ENCODE measurements at places on chromosomes 12 and 14.

DNA sequence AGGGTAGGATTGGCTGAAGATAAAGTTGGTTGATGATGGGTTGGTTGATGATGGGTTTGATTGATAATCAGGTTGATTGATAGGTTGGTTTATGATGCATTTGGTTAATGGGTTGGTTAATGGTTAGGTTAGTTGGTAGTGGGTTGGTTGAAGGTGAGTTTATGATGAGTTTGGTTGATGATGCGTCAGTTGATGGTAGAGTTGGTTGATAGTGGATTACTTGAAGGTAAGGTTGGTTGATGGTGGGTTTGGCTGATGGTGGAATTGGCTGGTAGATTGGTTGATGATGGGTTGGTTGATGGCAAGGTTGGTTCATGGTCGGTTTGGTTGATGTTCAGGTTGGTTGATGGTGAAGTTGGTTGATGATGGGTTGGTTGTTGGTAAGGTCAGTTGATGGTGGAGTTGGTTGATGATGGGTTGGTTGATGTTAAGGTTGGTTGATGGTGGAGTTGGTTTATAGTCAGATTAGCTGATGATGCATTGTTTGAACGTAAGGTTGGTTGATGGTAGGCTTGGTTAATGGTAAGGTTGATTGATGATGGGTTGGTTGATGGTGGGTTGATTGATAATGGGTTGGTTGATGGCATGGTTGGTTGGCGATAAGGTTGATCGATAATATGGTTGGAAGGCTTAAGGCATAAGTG lies 146.4 kb downstream of the ADGRD1 start:
- no peak for DNase-seq

DNA sequence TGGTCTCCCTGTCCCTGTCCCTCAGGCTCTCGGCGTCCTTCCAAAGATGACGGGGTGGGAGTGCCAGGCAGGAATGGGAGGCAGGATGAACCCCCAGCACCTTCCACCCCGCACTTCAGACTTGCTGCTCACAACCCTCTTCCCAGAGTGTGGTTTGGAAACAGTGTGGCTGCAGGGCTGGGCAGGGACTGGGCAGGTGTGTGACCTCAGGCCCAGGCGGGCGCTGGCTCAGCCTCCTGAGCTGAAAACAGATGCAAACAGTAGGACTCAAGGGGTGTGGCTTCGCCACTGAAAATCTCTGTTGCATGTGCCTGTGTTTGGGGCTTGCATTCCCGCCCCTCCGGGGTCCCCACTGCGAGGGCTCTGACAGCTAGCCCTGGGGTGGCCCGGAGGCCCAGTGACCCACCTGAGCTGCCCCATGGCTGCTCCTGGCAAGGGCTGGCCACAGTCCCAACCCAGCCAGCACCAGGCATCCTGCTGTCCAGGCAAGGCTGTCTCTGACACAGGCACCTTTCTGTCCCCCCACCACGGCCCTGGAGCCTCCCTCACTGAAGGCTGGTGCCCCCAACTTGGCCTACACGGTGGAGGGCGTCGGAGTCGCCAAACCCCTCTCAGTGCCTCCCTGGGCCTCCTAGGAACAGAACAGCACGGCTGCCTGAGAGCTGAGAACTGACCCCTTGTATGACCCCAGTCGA lies 46.1 kb downstream of the BEGAIN start:
- no peak for DNase-seq

GRCh38 chr12:3491938-3492792 lies 1.2 kb downstream of the PRMT8 start:
- peak; percentile 58 for DNase-seq

DNA sequence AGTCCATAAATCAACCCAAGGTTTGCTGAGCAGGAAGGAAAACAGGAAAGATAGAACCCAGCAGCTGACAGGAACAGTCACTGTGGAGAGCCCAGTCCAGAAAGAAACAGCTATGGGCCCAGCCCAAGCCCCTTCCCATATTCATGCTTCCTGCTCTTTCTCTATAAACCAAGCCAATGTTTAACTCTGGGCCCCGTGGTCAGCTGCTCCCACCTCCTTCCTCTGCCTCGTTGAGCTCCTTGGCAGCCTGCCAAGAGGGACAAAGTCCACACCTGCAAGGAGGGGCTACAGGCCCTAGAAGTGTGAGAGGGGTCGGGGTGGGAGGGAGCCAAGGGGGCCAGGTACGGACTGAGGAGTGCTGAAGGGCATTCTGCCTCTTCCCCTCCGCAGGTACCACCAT lies 10.0 kb downstream of the SLC6A13 start:
- no peak for DNase-seq

DNA sequence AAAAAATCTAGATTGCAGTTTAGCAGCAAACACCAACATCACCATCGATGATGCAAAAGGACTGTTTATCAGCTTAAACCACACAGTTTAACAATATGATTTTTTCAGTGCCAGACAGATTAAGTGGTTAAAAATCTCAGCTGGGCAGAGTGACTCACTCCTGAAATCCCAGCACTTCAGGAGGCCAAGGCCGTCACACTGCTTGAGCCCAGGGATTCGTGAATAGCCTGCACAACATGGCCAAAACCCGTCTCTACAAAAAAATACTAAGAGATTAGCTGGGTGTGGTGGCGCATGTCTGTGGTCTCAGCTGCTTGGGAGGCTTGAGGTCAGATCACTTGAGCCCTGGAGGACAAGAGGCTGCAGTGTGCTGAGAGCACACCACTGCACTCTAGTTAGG lies 8.9 kb downstream of the RSRC2 start:
- no peak for DNase-seq

GRCh38 chr12:6250343-6250742 lies 50.1 kb downstream of the CD9 start:
- no peak for DNase-seq
